ENCODE measurements at places on chromosomes 2 and 18.

- no peak for DNase-seq
Observed at GRCh38 chr2:20611077-20611843, 39.6 kb downstream of the HS1BP3 start.

- DNase-seq: no peak
Observed at GRCh38 chr2:209525834-209526281, 102.0 kb downstream of the MAP2 start.

GRCh38 chr2:234989183-234989701, 37.4 kb downstream of the SH3BP4 start:
- no peak for DNase-seq

GRCh38 chr18:76955524-76956170, 133.3 kb downstream of the ZNF236 start:
- no peak for DNase-seq

DNA sequence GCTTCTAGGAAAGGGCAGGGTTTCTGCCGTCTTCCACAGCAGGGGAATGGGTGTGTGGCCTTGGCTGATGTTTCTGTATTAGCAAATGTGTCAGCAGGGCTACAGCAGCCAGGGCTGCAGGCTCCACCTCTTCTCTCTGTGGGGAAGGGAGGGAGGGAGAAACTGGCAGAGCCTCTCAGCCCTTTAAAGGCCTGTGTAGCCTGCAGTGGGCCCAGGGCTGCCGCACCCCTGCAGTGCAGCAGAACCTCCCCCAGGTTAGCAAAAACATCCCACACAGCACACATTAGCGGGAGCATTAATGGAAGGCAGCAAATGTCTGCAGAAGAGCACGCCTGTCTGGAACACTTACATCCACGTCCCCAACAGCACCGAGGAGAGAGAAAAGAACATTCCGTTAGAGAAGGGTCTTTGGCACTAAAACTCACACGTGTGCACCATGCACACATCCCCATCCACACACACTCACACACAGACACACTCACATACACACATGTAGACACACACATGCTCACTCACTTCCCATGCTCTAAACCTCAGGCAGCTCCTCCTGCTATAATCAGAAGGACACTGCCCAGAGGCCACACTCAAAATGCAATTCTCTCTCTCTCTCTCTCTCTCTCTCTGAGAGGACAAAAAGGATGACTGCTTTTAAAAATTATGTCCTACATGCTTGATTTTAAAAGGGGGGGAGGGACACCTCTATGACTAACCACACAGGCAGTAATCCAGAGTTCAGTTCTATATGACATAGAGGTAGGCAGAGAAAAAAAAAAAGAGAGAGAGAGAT, 24.1 kb downstream of the MRPL35 start:
- DNase-seq: no peak

GRCh38 chr18:23977719-23978483, 36.7 kb upstream of the TTC39C start:
- DNase-seq: no peak

- no peak for DNase-seq
Observed at GRCh38 chr2:45256867-45257641, 247.8 kb upstream of the SIX2 start.

DNA sequence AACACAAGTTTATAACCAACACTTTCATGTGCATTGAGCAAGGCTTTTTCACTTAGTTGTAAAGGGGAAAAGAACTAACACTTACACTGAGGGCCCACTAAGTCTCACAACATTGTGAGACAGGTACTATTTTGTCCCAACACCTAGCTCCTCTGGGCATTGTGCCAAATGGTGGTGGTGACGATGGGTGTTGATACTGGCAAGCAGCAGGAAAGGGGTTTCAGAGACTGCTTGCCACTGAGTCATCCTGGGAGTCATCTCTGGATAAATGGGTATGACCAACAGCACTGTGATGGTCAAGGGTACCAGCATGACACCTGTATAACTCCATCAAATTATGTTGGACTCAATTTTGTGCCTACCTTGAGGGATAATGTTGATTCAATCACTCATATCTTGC, 138.8 kb upstream of the ITGA6 start:
- DNase-seq: no peak

GRCh38 chr2:51706220-51706619, 674.3 kb upstream of the NRXN1 start:
- DNase-seq: no peak

DNA sequence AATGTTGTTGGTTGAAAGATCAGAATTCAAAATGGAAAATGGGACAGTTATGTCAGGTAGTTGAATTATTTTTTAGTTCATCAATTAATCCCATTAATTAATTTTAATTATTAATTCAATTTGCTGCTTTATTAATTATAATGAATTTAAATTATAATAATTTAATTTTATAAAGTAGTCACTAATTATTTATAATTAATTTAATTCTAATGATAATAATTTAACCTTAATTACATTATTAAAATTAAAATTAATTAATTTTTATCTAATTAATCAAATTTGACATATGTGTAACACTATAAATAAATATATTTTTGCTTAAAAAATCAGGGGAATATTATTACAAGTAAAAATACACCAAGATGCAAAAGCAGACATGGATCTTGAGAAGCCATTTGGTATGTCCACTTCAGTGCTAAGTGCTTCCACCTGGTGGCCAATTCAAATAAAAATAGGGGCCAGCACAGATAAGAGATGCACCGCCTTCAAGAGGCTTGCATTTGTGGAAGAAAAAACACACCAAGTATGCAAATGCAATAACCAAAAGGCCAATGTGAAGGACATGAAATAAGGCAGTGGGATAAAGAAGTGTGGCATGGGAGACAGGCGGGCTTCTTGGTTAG, 73.2 kb downstream of the MBP start:
- DNase-seq: peak; percentile 31

DNA sequence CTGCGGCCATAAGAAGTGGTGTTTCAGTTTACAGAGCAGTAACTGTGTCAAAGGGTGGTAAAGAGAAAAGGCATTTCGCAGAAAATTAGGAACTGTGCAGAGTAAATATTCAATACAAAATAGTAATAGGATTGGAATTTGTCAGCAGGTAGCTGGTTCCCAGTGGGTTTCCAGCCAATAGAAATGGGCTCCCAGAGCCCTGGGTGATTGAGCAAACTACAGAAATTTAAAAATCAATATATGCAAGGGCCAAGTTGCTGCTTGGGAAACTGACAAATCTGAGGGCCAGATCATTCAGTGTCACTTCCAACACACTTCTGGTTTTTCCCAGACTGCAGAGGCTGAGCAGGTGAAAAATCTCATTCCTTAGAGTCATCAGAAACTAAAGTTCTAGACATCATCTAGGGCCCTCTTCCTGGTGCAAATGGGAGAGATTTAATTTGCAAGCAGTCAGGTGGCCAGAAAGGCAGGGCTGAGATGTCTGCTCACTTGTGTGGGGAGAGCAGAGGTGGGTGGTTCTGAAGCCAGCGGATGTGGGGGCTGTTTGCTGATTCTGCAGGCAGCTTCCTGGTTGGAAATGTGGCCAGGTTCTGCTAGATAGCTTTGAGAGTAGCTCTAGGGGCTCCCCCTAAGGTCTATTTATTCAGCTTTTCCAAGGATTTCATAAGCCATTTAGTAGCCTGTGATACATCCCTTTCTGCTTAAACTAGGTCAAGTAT, 182.4 kb downstream of the NCK2 start:
- DNase-seq: no peak

DNA sequence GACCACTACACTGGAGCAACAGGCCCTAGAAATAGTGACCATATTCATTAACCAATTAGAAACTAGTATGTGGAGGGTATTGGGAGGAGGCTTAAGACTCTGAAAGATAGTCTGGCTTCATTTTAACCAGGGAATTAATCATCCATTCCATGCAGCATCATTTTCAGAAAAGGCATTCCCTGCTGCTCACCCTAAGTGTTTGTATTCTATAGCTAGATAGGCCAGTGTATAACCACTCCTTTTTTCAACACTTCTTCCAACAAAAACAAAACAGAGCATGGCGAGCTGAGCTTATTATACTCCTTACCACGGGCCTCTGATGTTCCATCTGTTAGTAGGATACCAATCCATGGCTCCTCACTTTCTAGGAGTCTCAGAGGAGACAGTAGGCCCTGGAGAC, 112.0 kb upstream of the PKDCC start:
- DNase-seq: no peak

- no peak for DNase-seq
Observed at GRCh38 chr18:58413667-58414628, 214.9 kb downstream of the ALPK2 start.

DNA sequence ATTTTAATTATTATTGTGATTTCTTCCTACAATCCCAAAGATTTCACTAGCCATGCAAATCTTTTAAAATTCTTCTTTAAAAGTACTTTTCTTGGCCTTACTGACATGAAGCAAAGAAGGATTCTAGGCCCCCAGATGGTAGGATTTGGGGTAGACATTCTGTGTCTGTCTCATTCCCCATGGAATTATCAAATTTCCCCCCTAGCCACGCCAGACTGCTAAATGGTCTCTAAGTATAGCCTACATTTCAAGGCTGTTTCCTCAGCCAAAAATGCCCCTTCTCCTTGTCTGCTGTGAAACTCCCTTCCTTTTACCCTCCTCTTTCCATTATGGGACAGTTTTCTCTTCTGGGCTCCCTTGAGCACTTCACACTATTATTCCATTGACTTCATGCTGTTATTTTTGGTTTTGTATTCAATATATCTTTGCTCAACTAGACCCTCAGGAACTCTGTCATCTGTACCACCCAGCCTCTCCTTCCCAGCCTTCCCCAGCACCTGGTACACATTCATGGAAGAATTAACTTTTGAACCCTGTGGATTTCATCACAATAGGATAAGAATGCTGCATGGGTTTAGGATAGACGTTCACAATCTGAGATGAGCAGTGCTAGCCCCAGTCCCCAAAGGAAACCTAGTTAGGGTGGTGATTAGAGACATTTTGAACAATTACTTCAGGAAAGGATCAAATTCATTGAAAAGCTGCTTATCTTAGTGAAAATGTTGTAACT, 21.5 kb upstream of the CYP1B1 start:
- DNase-seq: no peak

GRCh38 chr2:86785456-86785855, 5.3 kb downstream of the CD8A start:
- no peak for DNase-seq

DNA sequence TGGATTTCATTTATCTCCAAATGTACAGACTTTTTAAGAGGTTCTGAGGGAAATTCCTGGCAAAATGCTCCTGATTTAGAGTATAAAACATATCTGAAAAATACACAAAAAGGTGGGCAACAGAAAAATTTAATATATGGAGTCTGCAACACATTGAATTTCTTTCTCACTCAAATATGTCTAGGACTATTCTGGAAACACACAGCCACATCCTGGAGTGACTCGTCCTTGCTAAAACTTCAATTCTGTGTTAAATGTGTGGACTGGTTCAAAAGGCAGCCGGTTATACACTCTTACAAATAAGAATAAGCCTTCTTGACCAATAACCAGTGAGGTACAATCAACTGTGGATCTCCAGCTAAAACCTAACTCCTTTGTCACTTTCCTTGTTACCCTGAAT, 44.1 kb upstream of the RND3 start:
- DNase-seq: no peak

DNA sequence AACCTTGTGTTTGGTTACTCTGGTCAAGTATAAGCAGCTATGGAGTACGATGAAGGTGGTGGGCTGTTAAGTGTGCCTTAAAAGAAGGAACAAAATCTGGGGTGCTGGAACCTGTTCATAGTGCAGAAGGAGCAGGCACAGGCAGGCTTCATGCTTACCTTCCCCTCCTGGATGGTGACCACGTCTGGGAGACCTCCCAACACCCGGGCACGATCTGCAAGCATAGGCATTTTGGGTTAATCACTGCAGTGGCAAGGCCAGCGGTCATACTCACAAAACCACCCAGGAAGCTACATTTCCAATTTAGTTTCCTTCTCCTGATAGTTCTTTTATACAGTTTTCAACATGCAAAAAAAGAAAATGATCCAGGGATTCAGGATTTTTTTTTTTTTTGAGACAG, 58.7 kb upstream of the LPIN2 start:
- no peak for DNase-seq

DNA sequence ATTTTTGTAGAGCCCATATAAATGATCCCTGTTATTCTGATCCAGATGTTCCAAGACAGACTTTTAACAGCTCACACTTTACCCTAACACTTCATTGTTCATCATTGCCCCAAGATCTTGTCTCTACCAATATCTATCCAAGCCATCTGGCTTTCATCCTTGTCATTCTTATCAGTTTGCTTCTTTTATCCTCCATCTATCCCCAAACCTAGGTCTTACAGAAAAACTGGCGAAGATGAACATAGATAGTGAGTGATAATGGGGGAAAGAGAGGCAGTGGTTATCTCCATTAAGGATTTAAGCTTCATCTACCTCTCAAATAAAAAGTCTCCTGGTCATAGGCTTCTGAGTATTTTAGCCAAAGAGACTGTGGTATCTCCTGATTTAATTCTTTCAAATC, 89.5 kb downstream of the DHRS9 start:
- no peak for DNase-seq

DNA sequence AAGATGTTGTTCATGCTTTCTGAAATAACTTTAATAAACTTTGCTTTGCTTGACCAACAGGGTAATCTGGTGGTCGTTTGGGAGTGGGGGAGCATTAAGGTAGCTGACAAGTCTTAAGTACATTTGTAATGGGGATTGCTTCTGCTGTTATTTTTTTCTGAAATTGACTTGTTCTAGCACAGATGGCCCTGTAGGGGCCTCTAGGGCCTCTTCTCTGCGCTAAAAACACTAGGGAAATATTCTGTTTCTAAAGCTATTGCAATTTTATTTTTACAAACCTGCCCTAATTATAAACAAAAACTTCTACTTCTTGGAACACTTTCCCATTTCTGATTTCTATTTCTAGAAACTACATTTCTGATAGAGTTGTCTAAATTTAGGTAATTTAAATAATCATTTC, 191.3 kb upstream of the KCNJ3 start:
- no peak for DNase-seq

GRCh38 chr18:42860548-42860947, 254.9 kb downstream of the RIT2 start:
- no peak for DNase-seq

DNA sequence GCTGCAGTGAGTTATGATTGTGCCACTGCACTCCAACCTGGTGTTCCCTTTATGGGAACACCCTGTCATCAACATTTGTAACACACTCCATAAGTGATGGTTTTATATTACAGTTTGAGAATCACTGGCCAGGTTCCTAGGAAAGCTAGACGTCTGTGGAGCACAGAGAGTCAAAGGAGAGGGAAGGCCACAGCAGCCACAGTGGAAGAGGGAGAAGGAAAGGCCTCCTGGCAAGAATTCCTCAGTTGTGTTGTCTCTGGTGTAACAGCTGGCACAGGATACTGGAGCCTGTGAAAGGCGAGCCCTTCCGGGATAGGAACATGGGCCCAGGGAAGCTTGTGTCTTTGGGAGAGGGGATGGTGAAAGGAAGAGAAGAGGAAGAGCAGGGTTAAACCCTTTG, 360.5 kb upstream of the PIK3C3 start:
- no peak for DNase-seq

- no peak for DNase-seq
Observed at GRCh38 chr2:199312931-199313330, 144.8 kb downstream of the SATB2 start.

- DNase-seq: no peak
Observed at GRCh38 chr2:108263401-108263800, 23.6 kb downstream of the SULT1C3 start.

Data from GF-D8 (cell line).